ENCODE measurements at places on chromosomes 5 and 9. TPM values are rescaled to one million over a fixed set of nuclear protein-coding genes. Genes with fewer than 3 reads are reported as not detected.

The NR2F1 gene
- 63.1 TPM for total RNA-seq

The DMGDH gene
- 0.26 TPM for total RNA-seq

The TCF7 gene
- total RNA-seq: 0.11 TPM

The PALM2AKAP2 gene
- total RNA-seq: 0.09 TPM

The CMYA5 gene
- 0.09 TPM for total RNA-seq

The SPTLC1 gene
- total RNA-seq: 112 TPM

The RXRA gene
- 16.9 TPM for total RNA-seq

The MSX2 gene
- total RNA-seq: not detected

The MLANA gene
- total RNA-seq: not detected

The ENHO gene
- not detected for total RNA-seq

The CDH6 gene
- total RNA-seq: not detected

The LHX3 gene
- not detected for total RNA-seq

The EDIL3 gene
- 0.22 TPM for total RNA-seq

The CLINT1 gene
- 90.5 TPM for total RNA-seq

The IL33 gene
- total RNA-seq: 1.7 TPM

The ADGRD2 gene
- not detected for total RNA-seq

The LRRC19 gene
- total RNA-seq: not detected

The PPP2R2B gene
- not detected for total RNA-seq

The ALDH1A1 gene
- total RNA-seq: 899 TPM

The TMEM252 gene
- not detected for total RNA-seq

The CCDC180 gene
- 2.2 TPM for total RNA-seq

The CBY3 gene
- 0.09 TPM for total RNA-seq

The ARID3C gene
- under 0.01 TPM for total RNA-seq

The LRRC14B gene
- total RNA-seq: not detected

The CARD19 gene
- 51.1 TPM for total RNA-seq

The UHRF2 gene
- total RNA-seq: 49.0 TPM

The ECSCR gene
- 475 TPM for total RNA-seq

The FAM200C gene
- 1.6 TPM for total RNA-seq

The RHOBTB3 gene
- 22.8 TPM for total RNA-seq

The PCDHGC5 gene
- total RNA-seq: 0.52 TPM

The RANBP17 gene
- 20.6 TPM for total RNA-seq

The SVEP1 gene
- under 0.01 TPM for total RNA-seq

The SPINK6 gene
- total RNA-seq: not detected

The HTR1A gene
- not detected for total RNA-seq

The PCDHGA6 gene
- total RNA-seq: 2.4 TPM

The TEK gene
- 275 TPM for total RNA-seq

The PAEP gene
- total RNA-seq: not detected

The ADAMTSL2 gene
- 0.11 TPM for total RNA-seq

The HINT1 gene
- 287 TPM for total RNA-seq

The GLRA1 gene
- total RNA-seq: not detected

The ROR2 gene
- not detected for total RNA-seq

The ZFP2 gene
- total RNA-seq: 0.33 TPM

The CCL27 gene
- total RNA-seq: not detected

The DOK3 gene
- 1.4 TPM for total RNA-seq

The SLC46A2 gene
- not detected for total RNA-seq

The ISL1 gene
- not detected for total RNA-seq

The CDKN2AIPNL gene
- total RNA-seq: 41.7 TPM

The NOTCH1 gene
- 66.1 TPM for total RNA-seq

The GFI1B gene
- under 0.01 TPM for total RNA-seq

The SPINK13 gene
- total RNA-seq: not detected

The DMRT3 gene
- not detected for total RNA-seq

The KCNT1 gene
- not detected for total RNA-seq

The C5orf52 gene
- total RNA-seq: not detected

The NSG2 gene
- not detected for total RNA-seq

The KIAA0825 gene
- 3.4 TPM for total RNA-seq

The EQTN gene
- 0.09 TPM for total RNA-seq

The PFDN1 gene
- 54.5 TPM for total RNA-seq

All from dermis lymphatic vessel endothelial cell (primary cell).